ENCODE measurements at places on chromosomes 7 and 10.

- no peak for DNase-seq
These were observed 87.4 kb downstream of the ELAPOR2 start for GRCh38 chr7:86972072-86972471.

DNA sequence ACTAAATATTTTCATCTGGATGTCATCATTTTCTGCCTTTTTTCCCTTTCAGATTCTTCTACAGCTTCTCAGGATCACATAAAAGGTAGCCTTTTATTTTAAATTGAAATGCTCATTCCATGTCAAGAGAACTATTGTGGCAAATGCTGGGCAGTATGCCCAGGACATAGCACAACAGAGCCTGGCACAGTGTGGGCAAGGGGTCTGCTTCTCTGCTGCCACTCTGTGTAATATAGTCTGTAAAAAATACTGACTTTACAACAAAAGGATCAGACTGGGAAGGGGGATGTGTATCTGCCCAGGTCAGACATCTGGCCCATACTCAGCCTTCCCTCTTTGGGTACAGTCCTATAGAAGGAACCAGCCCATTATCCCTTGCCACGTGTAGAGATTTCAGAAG, 62.7 kb downstream of the CUZD1 start:
- no peak for DNase-seq

- DNase-seq, result no peak
These were observed 558.2 kb upstream of the GALNT17 start for GRCh38 chr7:70573696-70574095.

DNA sequence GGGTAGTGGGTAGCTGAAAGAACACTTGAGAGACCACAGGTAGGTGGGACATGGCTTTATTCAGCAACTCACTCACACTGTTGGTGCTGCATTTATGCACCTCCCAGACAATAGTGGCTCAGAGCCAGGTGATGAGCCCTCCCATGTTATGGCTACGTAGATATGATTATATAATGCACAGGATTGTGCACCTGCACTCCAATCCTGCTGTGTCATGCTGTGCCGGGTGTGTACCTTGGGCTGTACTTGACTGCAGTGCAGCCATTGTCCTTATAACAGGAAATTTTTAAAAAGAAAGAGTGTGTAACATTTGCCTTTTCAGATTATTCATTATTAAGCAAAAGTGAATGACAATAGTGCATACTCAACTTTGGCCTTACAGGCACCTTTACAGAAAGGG, 366.1 kb upstream of the BMPER start:
- no peak for DNase-seq

All from right renal pelvis (tissue), 4 donors.